ENCODE measurements at places on chromosomes 4 and X. TPM values are rescaled to one million over a fixed set of nuclear protein-coding genes. Genes with fewer than 3 reads are reported as not detected.

- DNase-seq: peak; percentile 64
- no peaks in the 10 kb centered on the region for H3K36me3 ChIP-seq
- no peak overlapping the region for H3K4me3 ChIP-seq
- H3K4me1 ChIP-seq: peaks cover 24% of the 10 kb centered on the region
- no peak overlapping the region for H3K27ac ChIP-seq
Measured at GRCh38 chr4:148214529-148215166, 227.6 kb downstream of the NR3C2 start.

IL13RA1 gene
- total RNA-seq: 13.9 TPM

PNMA6A gene
- 0.39 TPM for total RNA-seq

HSFX2 gene
- 0.31 TPM for total RNA-seq

GRCh38 chrX:18677161-18677869 lies 5.4 kb upstream of the RS1 start:
- no peaks in the 10 kb centered on the region for H3K36me3 ChIP-seq
- no peaks in the 10 kb centered on the region for H3K4me1 ChIP-seq
- no peak for DNase-seq
- no peak overlapping the region for H3K4me3 ChIP-seq

RPS6KA6 gene
- 0.86 TPM for total RNA-seq

DNA sequence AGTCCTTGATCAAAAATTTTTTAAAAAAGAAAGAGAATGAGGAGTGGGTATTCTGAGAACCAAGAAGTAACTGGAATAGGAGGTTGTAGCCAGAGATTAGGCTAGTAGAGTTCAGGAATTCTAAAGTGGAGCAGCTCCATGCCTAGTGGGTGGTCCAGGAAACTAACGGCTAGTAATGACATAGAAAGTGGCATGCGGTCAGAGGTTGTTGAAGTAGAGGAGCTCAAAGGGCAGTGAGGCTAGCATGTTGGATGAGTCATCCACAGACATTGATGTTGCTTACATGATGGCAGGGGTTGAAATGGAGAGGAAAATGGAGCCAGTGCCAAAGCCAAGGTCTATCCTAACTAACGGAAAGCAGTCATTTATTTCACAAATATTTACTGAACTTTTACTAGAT lies 42.1 kb downstream of the TEX13B start:
- H3K27ac ChIP-seq: no peak overlapping the region
- H3K4me1 ChIP-seq: no peaks in the 10 kb centered on the region
- H3K36me3 ChIP-seq: no peaks in the 10 kb centered on the region
- H3K4me3 ChIP-seq: no peak overlapping the region

GRCh38 chrX:56279863-56280262 lies 47.7 kb downstream of the KLF8 start:
- H3K36me3 ChIP-seq: no peaks in the 10 kb centered on the region
- H3K4me1 ChIP-seq: no peaks in the 10 kb centered on the region
- no peak for DNase-seq
- no peak overlapping the region for H3K27ac ChIP-seq
- no peak overlapping the region for H3K4me3 ChIP-seq
- H3K27me3 ChIP-seq: no peaks in the 10 kb centered on the region

DNA sequence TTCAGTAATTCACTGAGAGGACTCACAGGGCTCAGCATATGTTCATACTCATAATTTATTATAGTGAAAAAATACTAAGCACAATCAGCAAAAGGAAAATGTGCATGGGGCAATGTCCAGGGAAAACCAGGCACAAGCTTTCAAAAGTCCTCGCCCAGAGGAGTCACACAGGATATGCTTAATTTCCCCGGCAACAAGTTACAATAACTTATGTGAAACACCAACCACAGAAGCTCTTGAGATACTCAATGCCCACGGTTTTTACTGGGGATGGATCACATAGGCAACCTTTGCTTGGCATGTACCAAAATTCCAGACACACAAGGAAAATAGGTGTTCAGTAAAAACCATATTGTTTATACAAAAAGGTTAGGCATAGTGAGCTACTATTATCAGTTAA lies 38.5 kb upstream of the STPG2 start:
- no peaks in the 10 kb centered on the region for H3K36me3 ChIP-seq
- H3K4me1 ChIP-seq: no peaks in the 10 kb centered on the region
- H3K27me3 ChIP-seq: no peaks in the 10 kb centered on the region
- no peak overlapping the region for H3K27ac ChIP-seq
- DNase-seq: no peak
- no peak overlapping the region for H3K4me3 ChIP-seq

- no peak overlapping the region for H3K27ac ChIP-seq
- DNase-seq: no peak
- no peaks in the 10 kb centered on the region for H3K4me1 ChIP-seq
- no peaks in the 10 kb centered on the region for H3K27me3 ChIP-seq
- no peaks in the 10 kb centered on the region for H3K36me3 ChIP-seq
Measured at GRCh38 chrX:31440546-31440945, 368.7 kb upstream of the FTHL17 start.

All from pancreas (tissue), 10 donors.